ENCODE measurements at places on chromosomes 6 and 20.

DNA sequence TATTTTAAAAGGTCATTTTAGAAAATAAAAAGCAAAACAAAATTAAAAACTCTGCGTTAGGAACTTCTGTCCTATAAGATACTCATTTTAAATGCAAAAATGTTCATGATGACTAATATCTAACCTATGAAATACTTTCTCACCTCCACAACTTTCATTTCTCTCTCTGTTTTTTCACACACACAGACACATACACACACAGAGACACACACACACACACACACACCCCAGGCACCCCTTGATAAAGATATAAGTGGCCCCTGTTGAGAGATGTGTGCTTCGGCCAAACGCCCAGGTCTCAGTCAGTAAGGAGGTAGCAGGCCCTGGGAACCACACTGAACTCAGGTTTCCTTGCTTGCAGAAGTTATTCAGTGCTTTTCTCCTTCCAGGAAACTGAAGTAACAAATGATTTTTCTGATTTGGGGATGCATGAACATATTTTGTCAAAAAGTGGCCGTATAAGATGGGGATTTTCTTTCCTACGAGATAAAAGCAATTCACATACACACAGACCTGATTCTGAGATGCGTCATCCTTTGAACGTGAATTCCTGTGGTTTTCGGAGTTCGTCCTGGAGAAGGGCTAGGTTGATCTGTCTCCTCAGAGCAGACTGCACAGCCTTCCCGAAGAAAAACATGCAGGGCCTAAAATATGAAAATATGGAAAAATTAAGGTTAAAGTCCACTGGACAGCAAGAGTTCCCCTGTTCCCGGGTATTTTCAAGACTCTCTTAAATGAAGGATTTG is 306.8 kb upstream of the FOXQ1 start:
- DNase-seq, result no peak

- DNase-seq, result no peak
Measured at GRCh38 chr6:53979468-53980067, 131.7 kb upstream of the MLIP start.

DNA sequence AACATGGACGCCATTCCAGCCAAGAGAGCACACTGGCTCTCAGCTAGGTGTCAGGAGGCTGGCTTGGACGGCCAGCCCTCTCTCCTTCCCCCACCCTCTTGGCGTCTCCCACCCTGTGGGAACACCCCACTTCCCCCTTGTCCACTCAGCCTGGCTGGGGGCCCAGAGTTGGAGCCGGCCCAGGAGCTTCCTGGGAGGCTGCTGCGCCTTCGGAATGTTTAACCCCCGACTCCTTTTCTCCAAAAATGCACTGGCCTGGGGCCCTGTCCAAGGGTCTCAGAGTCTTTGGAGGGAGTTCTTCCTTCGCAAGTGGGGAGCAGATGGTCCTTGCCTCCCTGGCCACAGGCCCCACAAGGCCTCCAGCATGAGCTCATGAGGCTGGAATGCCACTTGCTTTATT is 4.1 kb downstream of the ADAM33 start:
- no peak for DNase-seq

- no peak for DNase-seq
Measured at GRCh38 chr6:132161283-132161682, 210.1 kb upstream of the CCN2 start.

DNA sequence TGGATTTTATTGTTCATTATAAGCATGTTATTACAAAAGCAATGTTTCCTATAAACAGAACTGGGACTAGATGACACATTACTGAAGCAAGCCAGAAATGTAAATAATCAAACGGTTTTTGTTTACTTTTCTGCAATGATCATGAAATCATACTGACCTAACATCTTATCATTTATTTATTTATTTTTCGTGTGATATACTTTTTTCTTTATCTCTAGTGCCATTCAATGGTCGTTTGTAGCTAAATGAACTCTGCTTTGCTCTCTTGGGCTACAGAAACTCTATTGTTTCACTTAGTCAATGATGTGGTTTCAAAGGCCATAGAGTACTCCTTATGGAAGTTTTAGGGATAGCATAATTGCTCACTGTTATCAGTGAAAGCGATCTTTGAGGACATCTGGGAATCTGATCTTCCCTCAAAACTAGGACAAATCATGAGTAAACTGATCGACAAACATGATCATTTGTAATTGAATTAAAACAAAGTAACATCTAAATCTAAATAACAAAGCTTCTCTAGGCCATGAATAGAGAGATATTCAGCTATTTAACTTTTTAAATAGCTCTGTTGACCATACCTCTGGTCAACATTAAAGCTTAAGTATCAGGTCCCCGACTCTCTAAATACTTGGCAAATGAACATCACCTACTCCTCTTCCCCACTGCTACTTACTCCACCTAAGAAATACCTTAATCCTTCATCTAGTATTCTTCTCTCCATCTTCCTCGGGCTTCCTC is 933.4 kb downstream of the TFAP2A start:
- no peak for DNase-seq

DNA sequence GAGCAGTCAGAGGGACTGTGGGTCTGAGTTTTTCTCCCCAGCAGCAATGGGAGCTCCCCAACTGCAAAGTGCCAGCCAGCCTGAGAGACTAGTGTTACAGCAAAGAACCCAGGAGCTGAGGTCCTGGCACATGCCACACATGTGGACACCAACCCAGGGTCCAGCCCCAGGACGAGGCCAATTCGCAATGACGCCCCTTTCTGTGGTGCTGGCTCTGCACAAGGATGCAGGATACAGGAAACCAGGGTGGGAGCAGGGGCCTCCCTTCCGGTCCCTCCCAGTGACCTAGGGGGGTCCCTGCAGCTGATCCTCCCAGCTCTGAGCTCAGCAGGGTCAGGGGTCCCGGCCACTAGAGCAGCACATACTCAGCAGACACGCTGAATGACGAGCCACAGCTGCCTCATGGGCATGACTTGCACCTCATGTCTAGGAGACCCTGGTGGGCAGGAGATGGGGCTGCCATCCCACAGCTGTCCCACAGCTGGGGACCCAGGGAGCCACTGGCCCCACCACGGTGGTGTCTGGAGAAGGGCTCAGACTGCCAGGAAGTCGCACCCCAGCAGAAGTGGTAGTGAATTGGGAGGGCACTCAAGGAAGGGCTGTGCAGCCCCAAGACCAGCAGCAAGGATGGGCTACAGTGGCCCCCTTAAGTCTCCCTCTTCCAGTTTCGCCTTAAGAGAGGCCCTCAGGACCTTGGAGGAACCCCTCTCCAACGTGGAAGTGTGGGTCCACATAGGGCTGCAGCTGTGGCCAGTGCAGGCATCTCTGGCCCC is 3.6 kb downstream of the ARFRP1 start:
- DNase-seq, result no peak

DNA sequence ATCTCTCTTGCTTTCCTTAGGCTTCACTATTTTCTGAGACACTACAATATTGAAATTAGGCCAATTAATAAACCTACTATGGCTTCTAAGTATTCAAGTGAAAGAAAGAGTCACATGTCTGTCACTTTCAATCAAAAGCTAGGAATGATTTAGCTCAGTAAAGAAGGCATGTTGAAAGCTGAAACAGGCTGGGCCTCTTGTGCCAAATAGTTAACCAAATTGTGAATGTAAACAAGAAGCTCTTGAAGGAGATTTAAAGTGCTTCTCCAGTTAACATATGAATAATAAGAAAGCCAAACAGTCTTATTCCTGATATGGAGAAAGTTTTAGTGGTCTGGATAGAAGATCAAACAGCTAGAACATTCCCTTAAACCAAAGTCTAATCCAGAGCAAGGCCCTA is 236.3 kb downstream of the OTOR start:
- DNase-seq, result no peak

DNA sequence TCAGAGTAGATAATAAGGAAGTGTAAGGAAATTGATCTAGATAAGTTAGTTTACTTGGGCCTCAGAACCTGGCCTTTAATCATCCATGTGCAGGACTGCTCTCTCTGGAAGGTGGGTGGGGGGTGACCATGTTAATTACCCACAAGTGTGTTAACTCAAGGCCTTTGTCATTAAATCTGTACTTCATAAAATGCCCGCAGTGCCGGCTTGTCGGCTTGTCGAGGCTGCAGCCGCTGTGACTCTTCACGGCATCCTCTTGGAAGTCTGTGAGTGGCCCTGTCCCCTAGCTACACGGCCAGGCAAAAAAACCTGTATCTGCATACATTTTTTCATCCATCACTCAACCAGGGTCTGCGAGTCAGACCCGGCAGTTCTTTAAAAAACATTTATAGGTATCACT is 70.9 kb upstream of the ASCC3 start:
- no peak for DNase-seq

- no peak for DNase-seq
Measured at GRCh38 chr6:35072051-35072697, 69.0 kb downstream of the TCP11 start.

GRCh38 chr20:62176866-62177265 is 6.0 kb upstream of the MTG2 start:
- no peak for DNase-seq

- DNase-seq, result no peak
Measured at GRCh38 chr6:159194421-159194820, 25.2 kb downstream of the FNDC1 start.

DNA sequence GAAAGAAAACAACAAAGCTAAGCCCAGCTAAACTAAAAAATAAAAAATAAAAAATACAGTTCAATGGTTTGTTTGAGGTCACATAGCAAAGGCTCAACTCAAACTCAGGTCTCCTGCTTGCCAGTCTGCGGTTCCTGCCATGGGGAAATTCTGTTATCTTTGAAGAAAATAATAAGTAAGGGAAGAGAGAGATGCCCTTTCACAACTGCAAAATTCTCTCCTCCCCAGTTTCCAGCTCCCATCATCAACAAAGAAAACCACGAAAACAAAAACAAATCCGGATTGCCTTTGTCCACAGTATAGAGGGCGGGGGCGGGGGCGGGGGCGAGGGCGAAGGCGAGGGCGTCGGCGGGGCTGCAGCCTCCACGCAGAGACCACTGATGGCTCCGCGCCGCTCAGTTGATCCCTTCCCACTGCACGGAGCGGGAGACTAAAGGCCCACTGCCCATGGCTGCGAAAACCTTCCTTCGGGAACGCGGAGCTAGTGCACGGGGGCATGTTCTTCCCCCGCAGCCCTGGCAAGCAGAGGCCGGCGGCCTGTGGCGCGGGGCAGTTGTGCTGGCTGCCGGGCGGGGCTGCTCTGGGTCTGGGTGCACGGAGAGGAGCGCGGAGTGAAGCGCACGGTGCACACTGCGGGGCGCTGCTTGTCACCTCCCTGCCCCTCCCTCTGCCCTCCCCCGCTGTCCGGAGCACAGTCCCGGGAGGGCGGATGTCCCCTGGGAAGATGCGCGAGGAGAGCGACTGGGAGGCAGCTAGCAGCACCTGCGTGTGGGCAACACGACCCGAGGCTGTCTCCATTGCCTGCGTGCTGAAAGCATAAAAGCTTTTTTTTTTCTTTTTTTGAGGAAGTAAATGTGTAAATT is 54.1 kb upstream of the TPD52L1 start:
- no peak for DNase-seq

DNA sequence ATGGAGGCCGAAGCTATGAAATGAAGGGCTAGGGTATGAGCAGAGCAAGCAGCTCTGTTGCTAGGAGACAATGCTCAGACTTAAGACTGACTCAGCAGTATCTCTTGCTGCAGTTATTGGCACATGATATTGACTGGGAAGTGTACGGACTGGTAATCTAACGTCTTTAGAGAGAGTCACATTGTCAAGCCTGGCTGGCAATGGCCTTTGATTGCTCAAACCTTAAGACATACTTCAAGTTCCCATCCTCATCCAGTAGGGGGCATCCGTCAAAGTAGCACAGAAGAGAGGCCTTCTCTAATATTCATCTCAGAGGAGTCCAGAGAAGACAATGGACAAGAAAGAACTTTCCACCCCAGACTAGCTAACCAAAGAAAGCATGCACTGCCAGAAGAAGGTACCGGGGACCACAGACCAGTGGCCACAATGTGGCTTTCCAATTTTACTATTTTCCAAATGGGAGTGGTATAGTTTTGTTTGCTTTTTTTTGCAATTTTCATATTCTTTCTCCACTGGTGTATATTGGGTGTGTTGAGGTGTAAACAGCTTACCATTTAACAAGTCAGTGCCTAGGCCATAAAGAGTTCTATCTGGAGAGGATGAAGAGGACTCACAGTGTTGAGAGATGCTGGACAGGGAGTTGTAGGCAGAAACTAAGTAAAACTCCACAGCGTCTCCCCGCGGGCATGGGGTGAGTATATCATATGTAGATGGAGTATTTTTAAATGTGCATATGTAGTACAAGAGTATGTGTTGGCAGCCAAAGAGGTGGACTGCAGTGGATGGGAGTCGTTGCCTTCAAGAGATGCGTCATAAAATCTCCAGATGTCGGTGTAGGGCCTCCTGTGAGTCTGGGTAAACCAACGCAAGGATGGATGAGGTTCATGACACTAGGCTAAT is 36.7 kb downstream of the LRFN2 start:
- DNase-seq, result peak; percentile 2

DNA sequence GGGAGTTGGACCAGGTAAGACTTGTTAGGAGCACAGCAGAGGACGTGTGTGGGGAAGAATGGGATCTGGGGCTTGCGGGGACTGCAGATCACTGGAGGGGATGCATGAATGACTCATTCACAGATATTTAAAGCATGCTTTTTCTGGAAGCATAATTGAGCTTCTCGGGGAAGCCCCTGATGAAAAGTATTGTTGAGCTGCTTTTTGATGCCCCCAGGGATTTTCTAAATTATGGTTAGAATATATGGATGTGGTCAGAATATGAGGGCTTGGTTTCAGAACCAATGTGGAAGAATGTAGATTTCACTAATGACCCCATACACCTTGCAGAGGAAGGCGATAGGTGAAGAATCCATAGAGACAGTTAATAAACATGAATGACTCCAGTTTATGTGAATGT is 36.1 kb downstream of the GMPR start:
- no peak for DNase-seq

DNA sequence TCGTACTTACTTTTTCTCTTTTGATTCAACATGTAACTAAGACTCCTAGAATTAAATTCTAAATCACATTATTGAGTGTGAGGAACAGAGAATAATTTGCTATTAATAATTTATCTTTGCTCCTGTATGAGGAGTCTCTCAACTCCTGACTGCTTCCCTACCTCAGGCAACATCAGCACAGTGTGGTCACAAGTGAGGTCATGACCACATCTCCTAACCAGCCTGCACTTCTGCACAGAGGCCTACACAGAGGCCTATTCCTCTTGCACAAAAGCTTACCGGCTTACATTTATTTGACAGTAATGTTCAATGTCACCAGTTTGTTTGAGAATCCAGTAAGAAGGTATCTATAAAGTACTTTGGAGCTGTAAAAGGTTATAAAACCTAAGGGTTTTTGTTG is 637.4 kb upstream of the MARCKS start:
- DNase-seq, result no peak

DNA sequence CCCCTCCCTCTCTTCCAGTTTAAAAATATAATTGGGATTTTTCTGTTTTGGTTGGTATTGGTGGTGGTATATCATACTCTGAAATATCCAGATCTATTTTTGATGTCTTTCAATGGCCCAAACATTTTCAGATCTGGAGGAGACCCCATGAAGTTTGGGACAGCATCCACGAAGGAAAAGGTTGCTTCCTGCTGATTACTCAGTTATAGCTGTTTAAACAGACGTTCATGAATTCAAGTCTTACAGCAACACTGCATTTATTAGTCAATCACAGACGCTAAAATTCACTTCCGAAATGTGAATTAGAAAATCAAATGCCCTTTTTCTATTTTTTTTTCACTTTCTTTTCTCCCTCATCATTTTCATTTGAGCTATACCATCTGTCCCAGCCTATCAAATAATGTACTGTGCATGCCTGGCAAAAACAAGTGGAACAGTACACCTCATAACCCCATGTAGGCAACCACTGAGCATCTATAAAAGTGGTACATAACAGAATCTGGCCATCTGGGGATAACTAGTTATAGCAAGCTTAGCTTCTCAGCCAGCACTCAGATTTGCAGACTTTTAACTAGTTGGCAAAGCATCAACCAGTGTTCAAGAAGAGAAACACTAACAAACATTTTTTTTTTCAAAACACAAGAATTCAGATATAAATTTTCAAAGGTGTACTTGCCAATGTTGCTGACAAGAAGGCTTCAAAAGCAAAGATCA is 124.5 kb downstream of the HIVEP2 start:
- DNase-seq, result no peak

Data from epithelial cell of prostate (primary cell).